ENCODE measurements at places on chromosomes 5 and 9. TPM values are rescaled to one million over a fixed set of nuclear protein-coding genes. Genes with fewer than 3 reads are reported as not detected.

The EFNA5 gene
- 0.84 TPM for total RNA-seq

The VAV2 gene
- total RNA-seq: 4.5 TPM

The RGS3 gene
- total RNA-seq: 15.4 TPM

The LEAP2 gene
- total RNA-seq: 0.21 TPM

The SLC34A3 gene
- total RNA-seq: not detected

The ACTBL2 gene
- not detected for total RNA-seq

The ADAMTS12 gene
- under 0.01 TPM for total RNA-seq

The GFI1B gene
- 13.6 TPM for total RNA-seq

The NMUR2 gene
- not detected for total RNA-seq

The CCDC107 gene
- 6.9 TPM for total RNA-seq

The GPR151 gene
- total RNA-seq: not detected

The EGFLAM gene
- not detected for total RNA-seq

The ZNG1F gene
- 3.0 TPM for total RNA-seq

The TUSC1 gene
- total RNA-seq: 0.52 TPM

The NPR3 gene
- total RNA-seq: 0.52 TPM

The EXD3 gene
- 6.1 TPM for total RNA-seq

The SHISAL2B gene
- total RNA-seq: not detected

The PMPCA gene
- 36.6 TPM for total RNA-seq

The CRB2 gene
- total RNA-seq: not detected

The MYMK gene
- not detected for total RNA-seq

The SLCO6A1 gene
- not detected for total RNA-seq

The TTC23L gene
- total RNA-seq: 0.10 TPM
